ENCODE measurements at places on chromosomes 7 and 10.

DNA sequence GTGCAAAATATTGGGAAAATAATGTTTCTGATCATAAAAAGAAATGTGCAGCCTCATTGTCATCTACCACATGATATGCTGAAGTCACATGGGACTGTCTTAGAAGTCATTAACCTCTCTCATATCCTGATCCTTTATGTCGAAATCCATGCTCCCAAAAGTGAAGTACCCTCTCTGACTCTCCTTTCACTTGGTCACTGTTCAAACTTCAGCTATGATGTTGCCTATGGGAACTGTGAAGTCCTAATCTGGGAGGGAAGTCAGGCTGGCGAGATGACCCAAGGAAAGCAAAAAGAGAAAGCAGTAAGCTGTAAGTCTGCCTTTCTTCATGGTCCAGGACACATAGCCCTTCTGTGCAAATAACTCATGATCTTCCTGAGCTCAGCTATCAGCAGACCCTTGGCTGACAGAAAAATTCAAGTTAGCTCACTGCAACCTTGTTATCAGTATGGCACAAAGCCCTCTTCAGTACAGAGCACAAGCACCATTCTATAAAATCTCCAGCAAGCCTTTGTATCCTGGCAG lies 29.5 kb downstream of the WASL start:
- DNase-seq = no peak

DNA sequence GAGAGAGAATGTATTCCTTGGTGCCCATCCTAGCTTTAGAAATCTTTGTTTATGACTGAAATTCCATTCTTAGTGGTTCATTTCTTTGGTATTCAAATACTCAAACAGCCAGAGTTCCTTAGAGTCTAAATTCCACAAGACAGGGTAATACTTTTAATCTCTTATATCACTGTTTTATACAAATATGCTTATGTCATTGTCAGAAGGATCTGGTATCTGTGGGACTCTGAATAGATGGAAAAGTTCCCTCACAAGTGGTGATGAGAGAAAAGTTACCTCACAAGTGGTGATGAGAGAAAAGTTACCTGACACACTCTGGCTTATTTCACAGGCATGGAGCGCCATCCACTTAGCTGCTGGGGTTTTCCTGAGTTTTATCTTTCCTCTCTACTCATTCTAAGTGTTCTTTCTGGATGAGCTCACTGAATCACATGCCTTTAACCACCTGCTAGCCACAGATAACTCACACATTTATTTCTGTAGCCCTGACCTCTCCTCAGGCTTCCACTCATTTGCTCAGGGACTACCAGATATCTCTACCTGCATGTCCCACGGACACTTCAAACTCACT lies 784.0 kb downstream of the SUGCT start:
- DNase-seq = no peak

DNA sequence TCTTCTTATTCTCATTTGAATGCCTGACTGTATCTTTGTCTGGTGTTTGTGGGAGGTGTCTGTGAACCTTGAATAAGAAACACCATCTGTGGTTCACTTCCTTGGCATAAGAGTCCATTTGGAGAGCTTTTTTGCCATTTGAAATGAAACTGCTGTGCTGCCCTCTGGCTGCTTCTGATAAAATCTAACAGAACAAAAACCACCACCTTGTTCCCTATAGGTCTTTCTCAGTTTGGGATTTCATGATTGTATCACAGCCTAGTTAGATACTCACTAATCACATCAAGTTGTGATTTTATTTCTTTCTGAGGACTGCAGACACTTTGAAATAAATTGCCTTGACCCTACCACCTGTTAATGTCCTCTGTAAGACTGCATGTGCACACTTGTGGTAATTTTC lies 102.7 kb upstream of the FAM13C start:
- no peak for DNase-seq

DNA sequence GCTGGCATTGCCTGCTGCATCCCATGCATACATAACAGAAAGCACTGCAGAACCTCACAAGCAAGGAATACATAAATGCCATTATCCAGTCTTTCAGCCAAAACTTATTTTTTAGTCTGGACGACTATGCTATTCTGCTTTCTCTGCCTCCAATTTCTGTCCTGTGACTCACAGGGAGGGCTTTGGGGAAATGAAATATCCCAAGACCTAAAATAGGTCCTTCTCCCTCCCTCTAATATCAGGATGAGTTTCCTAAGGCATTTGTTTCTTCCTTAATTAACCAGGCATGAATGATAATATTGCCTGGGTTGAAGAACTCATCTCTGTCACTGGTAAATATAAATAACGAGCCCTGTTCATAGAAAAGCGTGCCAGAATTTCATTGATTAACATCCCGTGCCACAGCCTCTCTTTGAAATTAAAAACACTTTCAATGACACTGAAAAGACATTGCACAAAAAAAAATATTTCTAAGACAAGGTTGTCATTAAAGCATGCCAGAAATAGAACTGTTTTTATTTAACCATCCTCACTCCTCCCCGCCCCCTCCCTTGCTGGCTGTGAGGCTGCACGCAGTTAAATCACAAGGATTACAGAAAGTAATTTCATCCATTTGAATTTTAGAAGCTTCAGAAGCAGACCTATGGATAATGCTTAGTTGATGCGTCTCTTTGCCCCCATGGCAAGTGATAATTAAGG lies 103.0 kb upstream of the ANKRD1 start:
- no peak for DNase-seq

DNA sequence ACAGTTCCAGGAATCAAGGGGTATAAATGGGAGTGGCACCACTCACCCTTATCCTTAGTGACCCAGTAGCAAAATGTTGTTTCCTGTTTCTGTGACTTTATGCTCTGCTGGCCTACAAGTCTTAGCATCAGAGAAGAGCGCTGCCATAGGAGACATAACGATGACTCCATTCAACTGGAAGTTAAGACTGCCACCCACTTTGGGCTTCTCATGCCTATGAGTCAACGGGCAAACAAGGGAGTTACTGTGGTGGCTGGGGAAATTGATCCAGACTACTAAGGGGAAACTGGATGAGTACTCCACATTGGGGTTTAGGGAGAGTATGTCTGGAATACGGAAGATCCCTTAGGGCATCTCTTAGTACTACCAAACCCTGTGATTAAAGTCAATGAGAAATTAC lies 40.6 kb upstream of the PIK3CG start:
- DNase-seq = no peak

DNA sequence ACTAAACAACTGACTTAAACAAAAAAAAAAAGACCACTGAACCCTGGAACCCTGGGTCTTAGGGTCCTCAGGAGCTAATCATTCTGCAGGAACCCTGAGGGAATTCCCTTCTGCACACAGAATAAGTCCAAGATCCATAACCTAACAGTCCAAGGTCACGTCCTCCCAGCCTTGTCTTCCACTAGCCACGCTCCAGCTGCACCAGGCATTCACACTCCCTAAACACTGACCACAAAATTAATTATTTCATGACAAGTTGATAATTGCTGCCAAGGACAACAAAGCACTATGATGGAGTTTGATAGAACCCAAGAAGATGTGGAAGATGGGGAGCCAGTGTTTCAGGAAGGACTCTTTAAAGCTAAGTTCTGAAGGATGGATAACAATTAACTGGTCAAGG lies 130.6 kb downstream of the SH3PXD2A start:
- DNase-seq = no peak
